ENCODE measurements at places on chromosomes 12 and 14.

GRCh38 chr12:7387289-7387688, 56.7 kb downstream of the CD163L1 start:
- no peak for DNase-seq

DNA sequence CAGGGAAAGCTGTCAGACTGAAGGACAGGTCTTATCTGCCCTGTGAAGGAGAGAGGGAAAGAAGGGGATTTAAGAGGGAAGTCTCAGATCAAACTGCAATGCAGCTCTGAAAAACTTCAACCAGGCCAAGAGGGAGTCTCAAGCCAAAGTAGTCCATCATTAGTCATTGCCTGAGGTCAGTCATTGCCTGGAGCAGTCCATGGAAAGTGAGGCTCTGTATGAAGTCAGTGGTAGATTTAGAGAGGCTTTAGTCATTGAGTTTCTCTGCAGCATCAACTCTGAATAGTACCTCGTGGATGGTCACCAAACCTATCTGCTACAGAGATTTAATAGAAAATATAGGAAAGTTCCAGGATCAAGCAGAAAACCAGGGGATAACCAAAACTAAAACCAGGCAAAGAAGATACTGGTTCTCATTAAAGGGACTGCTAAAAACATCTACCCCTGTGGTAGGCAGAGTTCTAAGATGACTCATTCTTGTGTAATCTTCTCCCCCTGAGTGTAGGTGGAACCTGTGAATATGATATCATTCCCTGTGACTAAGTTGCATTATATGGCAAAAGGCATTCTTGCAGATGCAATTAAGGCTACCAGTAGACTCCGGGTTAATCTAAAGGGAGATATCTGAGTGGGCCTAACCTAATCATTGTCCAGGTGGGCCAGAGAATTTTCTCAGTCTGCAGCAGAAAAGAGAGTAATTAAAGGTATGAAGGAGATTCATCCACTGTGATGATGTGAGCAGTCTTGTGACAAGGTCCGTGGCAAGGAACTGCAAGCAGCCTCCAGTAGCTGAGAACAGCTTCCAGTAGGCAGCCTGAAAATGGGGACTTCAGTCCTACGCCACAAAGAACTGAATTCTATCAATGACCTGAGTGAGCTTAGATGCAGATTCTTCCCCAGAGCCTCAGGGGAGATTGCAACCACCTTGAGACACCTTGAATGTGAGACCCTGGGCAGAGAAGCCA, 123.1 kb downstream of the GALC start:
- no peak for DNase-seq

- peak; percentile 83 for DNase-seq
Observed at GRCh38 chr14:37403626-37404025, 191.4 kb downstream of the FOXA1 start.

- DNase-seq = no peak
Observed at GRCh38 chr14:64201921-64202545, 92.1 kb downstream of the ESR2 start.

- peak; percentile 68 for DNase-seq
Observed at GRCh38 chr14:63542231-63542999, 762 bp downstream of the PPP2R5E start.

- no peak for DNase-seq
Observed at GRCh38 chr12:121159467-121160307, 27.0 kb downstream of the P2RX7 start.

DNA sequence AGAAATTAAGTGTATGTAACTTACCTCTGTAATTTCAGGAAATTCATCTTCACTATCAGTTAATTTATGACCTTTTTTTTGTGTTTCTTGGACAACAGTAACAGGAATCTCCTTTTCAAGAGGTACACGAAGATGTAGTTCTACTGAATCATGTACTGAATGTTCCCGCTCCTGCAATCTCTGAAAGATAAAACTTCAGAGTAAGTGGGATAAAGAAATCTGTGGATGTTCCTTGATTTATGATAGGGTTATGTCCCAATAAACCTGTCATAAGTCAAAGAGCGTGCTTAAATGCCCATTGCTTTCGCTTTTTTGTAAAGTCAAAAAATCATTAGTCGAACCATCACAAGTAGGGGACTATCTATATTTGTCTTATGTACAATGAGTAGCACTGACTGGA, 40.8 kb downstream of the SENP1 start:
- DNase-seq = no peak

DNA sequence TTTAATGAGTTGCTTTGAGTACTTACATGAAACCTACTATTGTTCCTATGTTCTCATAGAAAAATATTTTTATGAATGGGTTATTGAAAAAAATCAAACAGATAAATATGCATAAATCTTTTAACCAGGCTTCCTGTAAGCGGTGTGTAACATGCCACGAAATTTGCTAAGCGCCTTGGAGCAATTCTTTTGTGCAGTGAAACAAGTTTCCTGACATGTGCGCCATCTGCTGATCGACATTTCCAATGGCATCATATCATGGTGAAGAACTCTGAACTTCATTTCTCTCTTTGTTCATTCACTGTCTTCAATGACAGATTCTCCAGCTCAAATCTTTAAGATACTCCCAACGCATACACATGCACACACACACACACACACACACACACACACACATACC, 145.6 kb upstream of the NAV3 start:
- DNase-seq = peak; percentile 74

GRCh38 chr12:107404981-107405380, 280.6 kb upstream of the PWP1 start:
- peak; percentile 84 for DNase-seq

DNA sequence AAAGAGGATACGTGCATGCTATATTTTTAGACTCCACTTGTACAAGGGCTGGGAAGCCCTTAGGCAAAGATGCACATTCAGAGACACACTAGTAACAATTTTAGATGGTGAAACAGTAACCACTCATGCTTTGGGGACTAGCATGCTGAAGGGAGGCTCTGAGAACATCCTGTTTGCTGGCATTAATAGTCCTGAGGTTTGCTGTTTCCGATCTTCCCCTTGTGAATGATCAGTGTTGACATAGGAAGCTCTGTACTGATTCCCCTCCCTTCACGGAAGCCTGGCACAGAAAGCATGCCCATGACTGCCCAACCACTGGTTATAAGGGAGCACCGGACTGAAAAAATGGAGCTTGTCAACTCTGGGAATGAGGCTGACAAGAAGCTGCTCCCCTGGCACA, 164.6 kb downstream of the GCH1 start:
- DNase-seq = peak; percentile 37

GRCh38 chr14:30496852-30497251, 62.1 kb upstream of the G2E3 start:
- peak; percentile 52 for DNase-seq

DNA sequence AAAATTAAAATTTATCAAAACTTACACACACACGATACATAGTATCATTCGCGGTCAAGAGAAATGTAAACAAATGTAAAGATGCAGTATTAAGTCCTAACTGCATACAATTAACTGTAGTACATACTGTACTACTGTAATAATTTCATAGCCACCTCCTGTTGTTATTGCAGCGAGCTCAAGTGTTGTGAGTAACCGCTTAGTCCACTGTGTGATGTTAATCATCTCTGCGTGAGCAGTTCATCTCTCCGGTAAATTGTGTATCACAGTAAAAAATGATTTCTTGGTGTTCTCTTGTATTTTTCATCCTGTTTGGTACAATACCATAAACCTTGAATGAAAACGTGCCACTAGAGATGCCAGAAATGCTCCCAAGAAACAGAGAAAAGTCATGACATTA, 6.5 kb downstream of the EPS8 start:
- no peak for DNase-seq

DNA sequence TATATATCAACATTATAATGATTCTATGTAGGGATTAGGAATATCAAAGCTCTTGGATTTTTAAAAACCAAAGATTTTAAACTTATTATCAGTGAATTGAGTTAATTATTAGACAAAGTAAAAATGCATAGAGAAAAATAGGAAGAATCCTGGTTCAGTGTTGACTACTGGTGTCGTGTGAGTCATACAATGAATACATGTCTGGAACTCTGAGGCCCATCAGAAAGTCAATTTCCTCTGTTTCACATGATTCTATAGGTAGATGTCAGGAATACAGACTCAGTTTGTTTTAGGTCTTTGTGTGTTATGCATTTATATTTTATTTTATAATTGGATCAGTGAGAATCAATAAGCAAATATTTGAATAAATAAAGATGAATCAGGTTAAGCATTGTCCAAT, 84.5 kb upstream of the RTL1 start:
- DNase-seq = no peak

GRCh38 chr12:58359084-58359483, 417.7 kb downstream of the ATP23 start:
- DNase-seq = no peak

DNA sequence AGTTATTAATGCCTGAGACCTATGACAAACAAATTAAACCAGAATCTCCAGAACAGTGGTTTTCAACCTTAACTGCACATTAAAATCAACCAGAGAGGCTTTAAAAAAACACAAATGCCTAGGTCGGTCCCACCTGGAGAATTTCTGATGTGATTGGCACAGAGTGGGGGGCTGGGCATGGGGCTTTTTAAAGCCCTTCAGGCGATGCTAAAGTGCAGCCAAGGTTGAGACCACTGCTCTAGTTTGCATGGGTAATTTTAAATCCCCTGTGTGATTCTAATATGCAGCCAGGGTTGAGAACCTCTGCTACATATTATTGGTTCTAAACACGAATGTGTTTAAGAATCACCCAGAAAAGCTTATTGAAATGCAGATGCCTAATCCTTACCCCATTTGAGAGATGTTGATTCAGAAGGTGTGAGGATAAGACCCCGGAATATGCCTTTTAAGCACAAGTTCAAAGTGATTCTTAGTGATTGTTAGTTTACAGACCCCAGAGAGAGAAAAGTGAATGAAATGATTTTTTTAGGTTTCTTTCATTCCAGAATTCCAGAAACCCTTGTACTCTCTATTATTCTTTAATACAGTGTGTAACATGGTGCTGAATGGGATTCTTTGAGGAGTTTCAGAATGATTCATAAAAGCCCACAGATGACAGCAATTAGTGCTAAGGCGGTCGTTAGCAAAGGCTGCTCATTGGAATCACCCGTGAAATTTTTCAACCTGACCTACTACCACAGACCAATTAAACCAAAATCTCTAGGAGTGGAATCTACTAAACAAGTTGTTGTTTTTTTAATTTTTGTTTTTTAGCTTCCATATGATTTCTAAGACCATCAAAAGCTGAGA, 44.9 kb downstream of the LIN7A start:
- peak; percentile 55 for DNase-seq

GRCh38 chr12:98217257-98217656, 298.1 kb upstream of the TMPO start:
- no peak for DNase-seq

DNA sequence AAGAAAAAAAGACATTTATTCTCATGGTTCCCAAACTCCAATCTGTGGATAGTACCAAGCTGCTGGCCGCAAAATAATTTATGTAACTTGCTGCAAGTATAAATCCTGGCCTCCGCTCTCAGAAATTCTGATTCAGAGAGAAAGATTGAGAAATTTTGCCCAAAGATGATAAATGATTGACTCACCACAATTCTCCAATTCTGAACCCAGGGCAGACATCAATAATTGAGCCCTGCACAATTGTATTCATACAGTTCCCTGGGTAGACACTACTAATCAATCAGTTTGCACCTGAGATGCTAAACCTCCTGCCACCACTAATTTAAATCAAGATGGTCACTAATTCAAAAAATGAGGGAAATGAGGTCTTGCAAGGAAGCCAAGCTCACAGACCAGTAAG, 38.2 kb downstream of the TRPV4 start:
- no peak for DNase-seq

DNA sequence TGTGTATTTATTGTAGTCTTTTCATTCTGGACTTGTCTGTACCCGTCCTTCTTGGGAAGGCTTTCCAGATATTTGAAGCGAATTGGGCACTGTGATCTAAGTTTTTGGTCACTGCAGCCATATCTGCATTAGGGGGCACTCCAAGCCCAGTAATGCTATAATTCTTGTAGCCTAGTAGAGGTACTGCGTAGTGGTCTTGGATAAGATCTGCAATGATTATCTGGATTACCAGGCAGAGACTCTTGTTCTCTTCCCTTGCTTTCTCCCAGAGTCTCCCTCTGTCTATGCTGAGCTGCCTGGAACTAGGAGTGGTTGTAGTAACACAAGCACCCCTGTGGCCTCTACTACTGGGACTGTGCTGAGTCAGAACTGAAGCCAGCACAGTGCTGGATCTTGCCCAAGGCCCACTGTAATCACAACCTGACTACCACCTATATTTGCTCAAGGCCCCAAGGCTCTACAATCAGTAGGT, 30.0 kb downstream of the SLC38A2 start:
- DNase-seq = peak; percentile 40

GRCh38 chr12:26106347-26106746, 18.5 kb downstream of the BHLHE41 start:
- no peak for DNase-seq

- no peak for DNase-seq
Observed at GRCh38 chr12:113808095-113808951, 157.8 kb downstream of the RBM19 start.

DNA sequence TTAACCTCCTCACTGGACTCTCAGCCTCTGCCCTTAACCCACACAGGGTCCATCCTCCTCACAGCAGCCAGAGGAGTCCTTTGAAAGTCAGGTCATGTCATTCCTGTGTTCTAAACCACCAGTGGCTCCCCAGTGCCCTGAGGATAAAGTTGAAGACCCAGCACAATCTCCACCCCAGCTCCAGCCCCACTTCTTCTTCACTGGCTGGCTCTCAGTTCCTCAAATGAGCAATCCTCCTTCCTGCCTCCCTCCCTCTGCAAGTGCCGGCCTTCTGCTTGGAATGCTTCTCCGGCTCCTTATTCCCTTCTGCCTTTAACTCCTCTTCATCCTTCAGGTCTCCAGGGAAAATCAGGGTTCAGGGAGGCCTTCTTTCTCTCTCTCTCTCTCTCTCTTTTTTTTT, 32.0 kb upstream of the SPPL3 start:
- DNase-seq = no peak

DNA sequence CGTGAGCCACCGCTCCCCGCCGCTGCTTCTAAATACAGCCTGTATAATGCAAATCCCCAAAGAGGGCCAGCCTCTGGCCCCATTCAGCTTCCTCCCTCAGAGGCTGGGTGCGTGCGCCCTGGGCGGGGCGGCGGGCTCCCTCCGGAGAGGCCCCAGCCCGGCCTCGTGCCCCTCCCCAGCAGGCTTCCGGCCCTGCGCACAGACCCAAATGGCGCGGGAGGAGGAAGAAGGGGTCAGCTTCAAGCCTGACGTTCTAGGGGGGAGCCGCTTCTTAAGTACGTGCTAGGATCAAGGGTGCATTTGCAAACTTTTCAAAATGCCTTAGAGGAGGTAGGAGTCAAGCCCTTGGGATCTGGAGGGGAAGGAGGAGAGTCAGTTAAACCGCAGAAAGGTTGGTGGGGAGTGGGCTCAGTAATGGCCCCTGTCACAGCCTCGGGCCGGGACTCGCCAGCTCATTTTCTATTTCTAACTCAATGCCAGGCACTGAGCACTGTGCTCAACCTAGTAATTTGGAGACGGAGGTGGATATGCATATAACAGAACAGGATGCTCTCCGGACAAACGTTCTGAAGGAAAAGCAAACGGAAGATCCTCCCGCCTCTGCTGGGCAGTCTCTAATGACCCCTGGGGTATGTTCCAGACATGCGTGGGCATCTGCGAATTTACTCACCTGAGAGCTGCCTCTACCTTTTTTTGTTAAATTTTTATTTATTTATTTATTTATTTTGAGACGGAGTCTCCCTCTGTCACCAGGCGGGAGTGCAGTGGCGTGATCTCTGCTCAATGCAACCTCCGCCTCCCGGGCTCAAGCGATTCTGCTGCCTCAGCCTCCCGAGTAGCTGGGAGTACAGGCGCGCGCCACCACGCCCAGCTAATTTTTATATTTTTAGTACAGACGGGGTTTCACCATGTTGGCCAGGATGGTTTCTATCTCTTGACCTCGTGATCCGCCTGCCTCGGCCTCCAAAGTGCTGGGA, 32.3 kb downstream of the NINJ2 start:
- no peak for DNase-seq

- DNase-seq = no peak
Observed at GRCh38 chr14:65332141-65332871, 80.2 kb upstream of the FUT8 start.

Measured in NCI-H69 (cell line).